ENCODE measurements at places on chromosomes 2 and 18.

- no peak for DNase-seq
These were observed 52.1 kb downstream of the FRZB start for GRCh38 chr2:182814380-182814779.

DNA sequence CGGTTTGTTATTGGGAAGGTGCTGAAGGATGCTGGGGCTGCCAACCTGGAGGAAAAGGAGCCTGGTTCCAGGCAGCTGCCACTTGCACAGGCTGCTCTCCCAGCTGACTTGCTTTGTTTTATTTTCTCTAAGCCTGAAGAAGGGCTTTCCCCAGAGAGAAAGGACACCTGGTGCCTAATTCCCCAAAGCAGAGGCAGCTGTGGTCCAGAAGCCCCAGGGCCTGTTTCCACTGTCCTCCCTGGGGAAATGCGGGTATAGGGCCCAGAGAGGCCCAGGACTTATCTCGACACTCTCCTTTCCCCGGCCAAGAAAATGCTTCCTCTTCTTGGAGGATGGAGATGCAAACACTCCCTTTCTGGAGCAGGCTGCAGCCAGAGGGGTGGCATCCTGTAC, 30.1 kb downstream of the INO80C start:
- DNase-seq: no peak

- DNase-seq: no peak
These were observed 110.6 kb downstream of the ABCA12 start for GRCh38 chr2:215027779-215028178.

DNA sequence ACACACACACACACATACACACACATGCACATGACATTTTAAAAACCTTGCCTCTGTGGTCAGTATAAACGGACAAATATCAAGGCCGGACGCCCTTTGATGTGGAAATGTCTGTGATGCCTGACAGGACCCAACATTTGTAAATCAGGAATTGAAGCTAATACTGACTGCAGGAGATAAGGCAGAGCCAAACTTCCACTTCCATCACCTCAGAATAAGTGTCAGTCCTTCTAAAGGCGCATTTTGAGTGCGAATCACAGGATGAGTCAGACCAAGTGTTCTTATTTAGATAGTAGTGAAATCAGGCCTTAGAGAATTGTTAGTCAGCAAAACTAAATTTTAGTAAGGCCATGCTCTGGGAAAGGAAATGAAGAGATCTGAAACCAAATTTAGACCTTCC, 211.7 kb upstream of the LRATD1 start:
- DNase-seq: no peak

DNA sequence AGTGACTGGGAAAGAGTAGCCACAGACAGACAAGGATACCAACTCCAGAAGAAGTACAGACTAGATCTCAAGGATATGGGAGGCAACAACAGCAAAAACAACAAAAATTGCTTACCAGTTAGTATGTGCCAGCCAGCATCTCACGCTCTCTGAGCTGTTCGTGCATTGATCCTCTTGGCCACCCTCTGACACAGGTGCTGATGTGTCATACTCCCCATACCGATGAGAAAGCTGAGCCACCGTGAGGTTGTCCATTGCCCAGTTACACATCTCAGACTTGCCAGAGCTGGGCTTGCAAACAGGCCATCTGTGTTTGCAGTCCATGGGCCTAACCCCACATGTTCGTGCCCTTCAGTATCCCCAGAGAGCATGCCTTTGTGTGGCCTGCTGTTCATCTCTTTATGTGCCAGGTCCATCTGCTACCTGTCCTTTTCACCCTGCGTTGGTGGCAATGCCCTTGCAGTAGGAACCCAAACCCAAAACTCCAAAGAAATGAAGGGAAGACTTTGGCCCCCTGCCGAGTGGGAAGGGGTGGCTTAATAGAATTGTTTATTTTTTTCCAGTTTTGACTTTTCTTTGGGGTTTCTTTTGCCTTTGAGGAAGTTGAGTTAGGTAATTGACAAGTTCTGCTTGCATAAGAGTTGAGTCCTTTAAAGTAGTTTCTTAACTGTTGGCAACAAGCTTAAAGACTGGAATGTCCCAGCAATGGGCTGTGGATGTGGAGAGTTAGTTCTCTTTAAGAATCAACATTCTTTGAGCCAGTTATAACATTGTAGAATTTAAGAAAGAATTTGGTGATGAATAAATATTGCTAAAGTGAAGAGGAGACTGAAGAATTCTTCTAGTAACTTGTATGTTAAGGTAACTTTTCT, 46.7 kb downstream of the LYPD6B start:
- DNase-seq: no peak

- DNase-seq: no peak
These were observed 1365.9 kb upstream of the SLC39A10 start for GRCh38 chr2:194291104-194291503.

DNA sequence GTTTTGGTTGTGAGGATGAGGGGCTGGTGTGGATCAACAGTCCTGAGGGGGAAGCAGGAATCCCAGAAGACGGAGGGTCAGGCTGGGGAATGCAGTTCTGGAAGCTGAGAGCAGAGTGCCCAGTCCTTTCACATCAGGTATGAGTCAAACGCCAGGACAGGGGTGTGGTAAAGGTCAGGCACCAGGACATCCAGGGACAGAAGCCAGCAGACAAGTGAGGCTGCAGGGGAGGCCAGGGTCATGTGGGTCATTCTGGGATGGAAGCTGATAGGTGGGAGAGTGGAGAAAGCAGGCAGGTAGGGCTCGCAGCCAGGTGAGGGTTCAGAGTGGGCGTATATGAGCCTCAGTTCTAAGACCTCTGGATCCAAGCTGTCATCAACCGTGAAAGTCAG, 12.8 kb upstream of the GNLY start:
- no peak for DNase-seq

GRCh38 chr2:61988462-61989366, 83.2 kb downstream of the COMMD1 start:
- DNase-seq: no peak

DNA sequence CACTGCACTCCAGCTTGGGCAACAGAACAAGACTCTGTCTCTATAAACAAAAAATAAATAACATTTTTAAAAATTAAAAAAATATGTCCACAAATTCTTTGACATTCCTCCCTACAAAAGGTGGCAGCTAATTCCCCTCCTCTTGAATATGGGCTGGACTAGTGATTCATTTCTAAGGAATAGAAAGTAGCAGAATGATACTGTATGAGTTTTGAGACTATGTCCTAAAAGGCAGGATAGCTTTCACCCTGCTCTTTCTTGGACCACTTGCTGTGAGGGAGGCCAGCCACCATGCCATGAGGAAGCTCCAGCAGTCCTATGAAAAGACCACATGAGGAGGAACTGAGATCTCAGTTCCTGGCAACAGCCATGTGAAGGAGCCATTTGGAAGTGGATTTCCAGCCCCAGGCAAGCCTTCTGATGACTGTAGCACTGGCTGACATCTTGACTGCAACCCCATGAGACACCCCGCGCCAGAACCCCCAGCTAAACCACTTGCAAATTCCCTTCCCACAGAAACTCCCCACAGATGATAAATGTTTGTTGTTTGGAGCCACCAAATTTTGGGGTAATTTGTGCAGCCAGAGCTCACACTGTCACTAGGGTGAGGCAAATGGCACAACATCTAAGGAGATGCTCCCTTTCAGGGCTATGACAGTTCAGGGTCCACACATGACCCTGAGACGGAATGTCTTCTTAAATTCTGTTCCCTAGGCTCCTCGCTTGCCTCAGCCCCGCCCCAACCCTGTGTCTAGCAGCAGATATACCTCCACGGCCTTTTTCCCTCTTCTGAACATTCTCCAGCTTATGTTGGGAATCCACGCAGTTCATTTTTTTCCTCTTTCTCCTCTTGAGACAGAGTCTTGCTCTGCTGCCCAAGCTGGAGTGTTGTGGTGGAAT, 17.1 kb upstream of the ATOH8 start:
- no peak for DNase-seq

All from activated CD4-positive, alpha-beta T cell treated with anti-CD3 and anti-CD28 coated beads, Interleukin-2, amount 50 U/mL, for 24 hours (primary cell).